CD4-positive, alpha-beta T cell treated with Interferon alpha-2 for 1 hour (primary cell): ENCODE measurements at places on chromosomes 1 and 21.

- no peak for DNase-seq
Measured at GRCh38 chr1:94949681-94950661, 23.1 kb upstream of the CNN3 start.

GRCh38 chr1:237568955-237569354 is 321.8 kb downstream of the ZP4 start:
- DNase-seq = no peak

DNA sequence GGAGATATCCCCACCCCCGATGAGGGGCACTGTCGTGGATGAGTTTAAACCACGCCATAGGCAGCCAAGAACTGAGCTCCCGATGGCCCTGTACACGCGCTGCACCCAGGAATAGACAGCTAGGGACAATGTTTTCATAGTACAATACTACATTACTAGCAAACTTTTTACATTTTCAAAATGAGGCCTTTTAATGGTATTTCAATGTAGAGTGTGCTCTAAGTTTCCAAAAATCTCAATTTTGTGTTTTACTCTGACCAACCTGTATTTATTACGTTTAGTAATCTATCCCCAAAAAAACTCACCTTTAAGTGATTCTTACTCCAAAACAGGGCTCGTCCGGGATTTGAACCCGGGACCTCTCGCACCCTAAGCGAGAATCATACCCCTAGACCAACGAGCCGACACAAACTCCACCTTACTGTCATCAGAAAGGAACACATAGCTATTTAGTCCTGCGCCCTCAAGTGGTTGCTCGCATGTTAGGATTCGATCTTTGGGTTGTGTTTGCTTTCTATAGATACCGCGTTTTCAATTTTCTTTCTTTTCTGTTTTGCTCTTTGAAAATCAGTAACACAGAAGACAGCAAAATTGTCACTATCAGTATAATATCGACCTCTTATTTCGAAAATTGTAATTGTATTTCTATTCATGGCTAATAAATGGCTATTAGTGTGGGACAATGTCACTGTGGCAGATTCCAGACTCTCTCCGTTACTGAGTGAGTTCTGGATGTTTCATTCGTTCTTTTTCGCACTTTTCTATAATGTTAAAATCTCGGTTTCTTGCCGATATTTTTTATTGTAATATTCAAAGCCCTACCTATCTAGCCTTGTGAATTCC is 6.4 kb upstream of the MPZL1 start:
- DNase-seq = peak; percentile 94

DNA sequence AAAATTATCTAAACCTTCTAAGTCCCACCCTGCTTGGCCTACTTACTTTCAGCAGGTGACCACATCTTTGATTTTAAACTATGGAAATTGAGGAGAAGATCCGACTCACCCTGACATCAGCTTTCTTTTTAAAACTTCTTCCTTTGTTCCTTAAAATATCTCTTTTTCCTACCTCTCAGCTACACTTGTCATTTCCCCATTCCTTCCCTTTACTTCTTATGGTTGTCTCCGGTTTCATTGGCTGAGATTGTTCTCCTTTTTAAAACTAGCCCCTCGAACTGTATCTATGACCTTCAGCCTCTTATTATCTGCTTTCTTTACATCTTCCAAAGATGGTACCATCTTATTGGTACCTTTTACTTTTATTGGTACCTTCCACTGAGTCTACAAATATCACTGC is 87.8 kb upstream of the NRIP1 start:
- DNase-seq = no peak

GRCh38 chr1:27000090-27000816 is 6.8 kb downstream of the TRNP1 start:
- DNase-seq = no peak

DNA sequence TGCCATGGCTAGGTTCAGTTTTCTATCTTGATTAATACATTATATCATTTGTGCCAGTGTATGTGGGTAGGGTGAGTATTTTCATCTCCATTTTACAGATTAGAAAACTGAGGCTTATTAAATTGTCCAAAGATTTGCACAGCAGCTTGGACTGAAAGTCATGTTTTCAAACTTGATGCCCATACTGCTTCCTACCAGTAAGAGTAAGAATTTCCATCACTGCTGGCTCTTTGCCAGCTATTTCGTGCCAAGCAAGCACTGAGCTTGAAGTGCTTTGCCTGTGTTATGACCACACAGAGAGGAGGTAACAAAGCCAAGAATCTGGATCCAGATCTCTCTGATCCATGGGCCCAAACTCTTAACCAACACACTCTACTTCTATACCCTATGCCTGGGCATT is 295.0 kb downstream of the VAV3 start:
- DNase-seq = no peak

DNA sequence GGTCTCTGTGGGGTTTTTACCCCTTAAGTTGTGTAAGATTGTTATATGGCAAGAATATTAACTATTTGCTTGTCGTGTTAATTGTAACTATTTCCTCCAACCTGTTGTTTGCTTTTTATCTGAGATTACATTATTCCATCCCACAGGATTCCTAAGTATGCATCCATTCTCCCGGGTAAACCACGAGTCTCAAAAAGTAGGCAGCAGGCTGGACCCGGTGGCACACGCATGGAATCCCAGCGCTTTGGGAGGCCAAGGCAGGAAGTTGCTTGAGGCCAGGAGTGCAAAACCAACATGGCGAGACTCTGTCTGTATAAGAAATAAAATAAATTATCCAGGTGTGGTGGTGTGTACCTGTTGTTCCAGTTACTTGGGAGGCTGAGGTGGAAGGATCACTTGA is 12.6 kb upstream of the RSPO1 start:
- no peak for DNase-seq

DNA sequence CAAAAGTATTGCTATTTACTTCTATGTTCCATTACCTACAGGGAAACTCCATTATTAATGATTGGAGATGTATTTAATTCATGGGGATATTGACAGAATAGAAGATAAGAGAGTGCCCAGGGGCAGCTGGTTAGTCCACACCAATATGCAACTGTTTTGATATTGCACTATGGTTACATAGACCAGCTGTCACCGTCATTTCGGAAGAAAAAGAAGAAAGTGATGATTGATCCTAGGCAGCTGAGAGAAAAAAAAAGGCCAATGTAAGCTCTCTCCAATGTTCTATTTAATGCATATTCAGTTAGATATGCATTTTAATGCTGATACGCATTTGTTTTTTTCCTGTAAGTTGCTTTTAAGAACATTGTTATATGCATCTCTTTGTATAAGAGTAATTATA is 1367.2 kb downstream of the KCNT2 start:
- DNase-seq = no peak

- no peak for DNase-seq
Measured at GRCh38 chr1:238892612-238893011, 493.8 kb upstream of the CHRM3 start.
